ENCODE measurements at places on chromosomes 6 and 20.

DNA sequence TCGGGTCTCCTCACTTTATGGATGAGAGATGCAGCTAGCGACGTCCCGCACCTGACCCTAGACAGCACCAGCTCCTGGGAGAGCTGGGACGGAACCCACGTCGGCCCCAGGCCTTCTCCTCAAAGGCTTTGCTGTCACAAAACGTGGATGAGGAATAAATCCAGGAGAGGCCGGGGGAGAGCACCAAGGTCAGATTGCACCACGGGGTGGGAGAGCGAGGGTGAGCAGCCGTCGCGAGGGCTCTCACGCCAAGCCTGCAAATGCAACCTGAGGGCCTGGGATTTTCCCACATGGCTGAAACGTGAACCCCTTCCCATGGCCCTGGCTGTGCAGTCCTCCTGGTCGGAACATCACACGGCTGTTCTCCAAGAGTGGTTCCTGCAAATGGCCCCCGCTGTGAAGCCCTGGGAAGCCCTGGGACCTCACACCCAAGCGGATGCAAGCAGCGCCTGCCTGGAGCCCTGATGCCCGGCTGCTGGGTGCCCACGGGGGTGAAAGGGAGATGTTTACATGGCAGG is 45.3 kb downstream of the DLL1 start:
- DNase-seq: no peak

DNA sequence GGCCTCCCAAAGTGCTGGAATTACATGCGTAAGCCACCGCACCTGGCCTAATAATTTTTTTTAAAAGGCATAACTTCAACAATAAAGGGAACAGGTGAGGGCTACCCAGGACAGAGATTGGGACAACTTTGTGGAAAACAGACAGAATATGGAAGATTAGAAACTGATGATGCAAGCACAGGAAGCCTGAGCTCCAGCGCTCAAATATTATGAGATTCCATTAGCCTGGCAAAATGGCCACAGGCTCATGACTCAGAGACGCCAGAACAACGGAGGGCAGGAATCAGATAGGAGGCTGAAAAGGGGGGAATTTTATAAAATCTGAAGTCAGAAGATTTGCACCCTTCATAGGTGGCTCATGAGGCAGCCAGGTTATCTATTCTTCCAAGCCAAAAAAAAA is 103.1 kb upstream of the MRPS10 start:
- DNase-seq: no peak

GRCh38 chr20:8709627-8710026 is 359.3 kb upstream of the PLCB4 start:
- no peak for DNase-seq

DNA sequence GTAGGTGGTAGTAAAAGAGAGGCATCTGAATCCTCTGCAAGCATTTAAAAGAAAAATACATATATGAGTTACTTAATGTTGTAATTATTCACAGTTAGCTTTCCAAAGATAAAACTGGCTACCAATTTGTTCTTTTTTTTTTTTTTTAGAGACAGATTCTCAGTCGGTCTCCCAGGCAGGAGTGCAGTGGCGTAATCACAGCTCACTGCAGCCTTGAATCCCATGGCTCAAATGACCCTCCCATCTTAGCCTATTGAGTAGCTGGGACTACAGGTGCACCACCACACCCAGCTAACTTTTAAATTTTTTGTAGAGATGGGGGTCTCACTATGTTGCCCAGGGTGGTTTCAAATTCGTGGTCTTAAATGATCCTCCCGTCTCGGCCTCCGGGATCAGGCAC is 36.5 kb downstream of the SGK1 start:
- no peak for DNase-seq

DNA sequence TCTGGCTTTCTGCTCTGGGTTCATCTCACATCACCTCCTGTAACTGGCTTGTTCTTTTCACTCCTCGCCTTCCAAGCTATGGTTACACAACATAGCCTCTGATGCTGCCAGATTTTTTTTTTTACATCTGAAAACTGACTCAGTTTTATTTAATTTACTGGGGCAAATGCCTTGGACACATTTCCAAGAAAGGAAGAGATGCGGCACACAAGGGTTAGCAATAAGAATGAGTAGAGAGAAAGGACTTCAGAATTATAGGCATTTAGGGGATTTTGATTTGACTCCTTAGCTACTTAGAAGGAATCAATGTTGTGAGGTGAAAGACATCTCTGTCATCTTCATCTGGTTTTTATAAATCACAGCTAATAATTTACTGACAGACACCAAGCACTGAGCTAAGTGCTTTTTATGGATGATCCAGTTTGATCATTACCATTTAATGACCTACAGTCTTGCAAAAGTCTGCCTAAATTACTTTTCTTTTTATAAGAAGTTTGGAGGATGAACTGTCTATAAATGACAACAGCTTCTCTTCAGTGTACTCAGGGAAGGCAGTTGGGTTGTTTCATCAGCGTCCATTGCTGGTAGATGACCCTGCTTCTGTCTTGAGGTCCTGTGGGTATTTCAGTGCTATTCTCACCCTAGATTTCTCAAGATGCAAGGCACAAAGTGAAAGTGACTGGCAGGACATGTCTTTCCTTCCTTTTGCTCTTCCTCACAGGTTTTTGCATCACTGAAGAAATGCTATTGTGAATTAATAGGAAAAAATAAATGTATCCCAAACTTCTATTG is 31.1 kb downstream of the LAMA4 start:
- DNase-seq: no peak

DNA sequence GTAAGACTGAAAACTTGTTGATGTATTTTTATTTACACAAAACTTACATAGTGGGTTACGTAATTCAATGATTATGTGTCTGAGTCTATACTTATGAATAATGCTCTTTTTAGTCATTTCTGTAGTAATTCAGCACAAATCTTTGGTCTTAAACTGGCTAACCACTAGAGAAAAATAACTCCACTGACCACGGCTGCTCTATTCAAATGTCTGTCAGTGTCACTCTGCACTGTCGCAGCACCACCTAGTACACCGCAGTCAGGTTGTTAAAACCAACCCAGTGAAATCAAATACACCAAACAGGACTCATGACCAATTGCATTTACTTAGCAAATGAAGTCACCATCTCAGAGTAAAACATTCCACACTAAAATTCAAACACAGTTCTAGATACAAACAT is 93.5 kb upstream of the CCDC28A start:
- DNase-seq: no peak

Measured in HS-27A (cell line).